ENCODE measurements at places on chromosomes 2 and 18.
A peak's percentile ranks its signal among the peaks of the same experiment; 100 is the strongest.

DNA sequence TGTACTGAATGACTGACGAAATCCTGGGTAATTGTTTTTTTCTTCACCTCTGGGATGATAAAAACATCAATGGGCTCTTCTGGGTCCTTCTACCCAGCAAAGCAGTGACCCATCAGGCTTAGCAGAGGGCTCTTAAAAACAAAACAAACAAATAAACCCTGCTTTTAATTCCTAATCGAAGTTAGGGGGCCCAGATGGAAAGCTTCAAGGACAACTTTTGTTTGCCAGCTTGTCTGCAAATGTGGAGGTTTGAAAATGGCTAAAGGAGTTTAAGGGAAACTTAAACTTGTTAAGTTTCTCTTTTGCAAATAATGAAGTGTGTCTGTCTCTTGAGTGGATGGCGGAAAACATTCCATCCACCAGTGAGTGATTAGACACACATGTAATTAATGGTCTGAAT lies 327.2 kb downstream of the SATB2 start:
- DNase-seq, result no peak

DNA sequence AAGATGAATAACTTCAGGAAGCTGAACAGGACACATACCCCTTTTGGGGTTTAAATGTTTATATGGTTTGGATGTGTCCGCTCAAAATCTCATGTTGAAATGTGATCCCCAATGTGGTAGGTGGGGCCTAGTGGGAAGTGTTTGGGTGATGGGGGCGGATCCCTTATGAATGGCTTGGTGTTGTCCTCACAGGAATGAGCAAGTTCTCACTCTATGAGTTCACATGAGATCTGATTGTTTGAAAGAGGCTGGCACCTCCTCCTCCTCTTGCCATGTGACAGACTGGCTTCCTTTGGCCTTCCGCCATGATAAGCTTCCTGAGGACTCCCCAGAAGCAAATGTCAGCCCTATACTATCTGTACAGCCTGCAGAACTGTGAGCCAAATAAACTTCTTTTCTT lies 88.6 kb upstream of the ZNF532 start:
- no peak for DNase-seq

DNA sequence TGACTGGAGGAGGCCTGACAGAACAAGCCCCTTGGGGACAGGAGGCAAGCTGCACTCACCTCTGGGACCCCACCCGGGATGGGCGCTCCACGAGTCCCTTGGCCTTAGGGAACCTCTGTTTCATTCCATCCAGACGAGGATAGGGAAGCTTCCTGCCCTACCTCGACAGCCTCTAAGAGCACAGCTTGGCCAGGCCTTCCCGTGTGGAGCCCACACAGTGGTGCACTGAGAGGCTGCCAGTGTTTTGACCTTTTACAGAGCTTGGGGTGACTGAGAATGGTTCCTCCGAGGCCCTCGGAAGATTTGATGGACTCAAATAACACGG lies 91.4 kb upstream of the SMAD7 start:
- no peak for DNase-seq

DNA sequence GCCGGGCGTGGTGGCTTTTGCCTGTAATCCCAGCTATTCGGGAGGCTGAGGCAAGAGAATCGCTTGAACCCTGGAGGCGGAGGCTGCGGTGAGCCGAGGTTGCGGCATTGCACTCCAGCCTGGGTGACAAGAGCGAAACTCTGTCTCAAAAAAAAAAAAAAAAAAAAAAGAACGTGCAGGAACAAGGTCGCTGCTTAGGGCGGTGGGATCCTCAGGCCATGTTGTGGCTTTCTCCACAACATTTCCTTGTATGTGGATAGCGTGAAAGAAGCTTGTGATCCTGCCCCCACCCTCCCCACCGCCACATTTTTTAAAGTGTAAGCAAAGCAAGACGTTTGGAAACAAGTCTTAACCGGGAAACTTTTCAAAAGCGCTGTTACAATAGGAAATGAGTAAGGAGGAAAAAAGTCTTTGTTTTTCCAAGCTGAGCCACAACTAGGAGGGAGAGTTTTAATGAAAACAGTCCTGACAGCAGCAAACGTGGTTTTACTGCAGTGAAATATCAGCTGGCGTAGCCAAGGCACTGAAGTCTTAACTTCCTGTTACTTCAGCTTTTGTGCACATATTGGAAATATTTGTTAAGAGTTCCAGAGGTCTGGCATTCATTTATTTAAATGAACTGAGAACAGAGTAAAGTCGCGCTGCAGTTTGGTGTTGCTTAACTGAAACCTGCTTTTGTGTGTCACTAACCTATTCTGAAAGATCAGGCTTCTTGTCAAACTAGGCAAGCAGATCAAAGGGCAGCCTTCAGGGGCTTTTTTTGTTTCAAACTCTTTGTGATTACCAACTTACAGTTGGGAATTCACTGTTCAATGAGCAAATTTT lies 3.8 kb downstream of the TGIF1 start:
- peak; percentile 56 for DNase-seq

DNA sequence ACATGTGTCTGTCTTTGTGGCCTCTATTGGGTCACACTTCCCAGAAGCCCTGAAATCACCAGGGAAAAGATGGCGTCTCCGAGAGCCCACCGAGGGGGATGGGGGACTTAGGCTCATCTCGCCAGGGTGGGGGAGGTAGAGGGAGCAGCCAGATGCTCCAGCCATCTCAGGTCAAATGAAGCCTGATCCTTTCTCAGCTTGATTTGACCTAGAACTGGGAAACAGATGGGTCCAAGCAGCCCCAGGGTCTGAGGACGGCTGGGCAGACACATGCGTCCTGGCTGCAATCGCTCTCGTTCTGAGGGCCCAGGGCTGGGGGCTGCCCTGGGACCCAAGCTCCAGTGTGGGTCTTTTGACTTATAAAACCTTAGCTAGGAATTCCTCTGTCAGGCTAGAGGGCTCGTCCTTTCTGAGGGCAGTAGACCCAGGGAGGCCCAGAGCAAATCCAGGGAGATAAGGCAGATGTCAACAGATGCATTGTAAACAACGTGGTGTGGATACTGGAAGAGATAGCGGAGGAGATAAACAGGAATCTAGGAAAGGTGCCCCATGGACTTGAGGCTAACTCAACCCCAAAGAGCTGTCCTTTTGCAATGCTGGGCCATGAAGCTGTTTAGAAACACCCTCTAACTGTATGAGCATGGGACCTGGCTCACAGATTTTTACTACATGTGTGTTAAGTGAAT lies 127.7 kb downstream of the MYCN start:
- DNase-seq, result no peak

- no peak for DNase-seq
Measured at GRCh38 chr2:42928692-42929545, 136.5 kb upstream of the HAAO start.

- DNase-seq, result no peak
Measured at GRCh38 chr2:47519604-47520301, 116.8 kb downstream of the MSH2 start.

DNA sequence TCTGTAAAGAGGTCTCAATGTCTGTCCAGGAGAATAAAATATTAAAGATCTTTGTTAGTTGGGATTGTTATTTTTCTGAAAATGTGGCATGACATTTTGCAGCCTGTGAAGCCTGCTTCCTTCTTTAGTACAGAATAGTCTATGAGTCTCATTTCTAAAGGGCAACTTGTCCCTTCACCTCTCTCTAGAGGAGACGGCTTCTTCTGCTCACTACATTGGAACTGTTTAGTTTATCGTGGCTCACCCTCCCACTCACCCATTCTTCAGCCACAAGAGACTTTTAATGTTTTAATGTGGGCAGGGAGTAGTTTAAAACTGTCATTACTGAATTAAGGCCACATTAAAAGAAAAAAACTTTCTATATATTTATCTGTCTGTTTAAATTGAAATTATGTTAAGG lies 161.0 kb downstream of the BARD1 start:
- no peak for DNase-seq

- no peak for DNase-seq
Measured at GRCh38 chr2:239470151-239470900, 69.5 kb upstream of the HDAC4 start.

- DNase-seq, result no peak
Measured at GRCh38 chr18:47935321-47936055, 5.0 kb upstream of the SMAD2 start.

- DNase-seq, result no peak
Measured at GRCh38 chr2:23449413-23449812, 64.4 kb downstream of the KLHL29 start.

- DNase-seq, result no peak
Measured at GRCh38 chr18:13320891-13321425, 102.4 kb downstream of the LDLRAD4 start.

DNA sequence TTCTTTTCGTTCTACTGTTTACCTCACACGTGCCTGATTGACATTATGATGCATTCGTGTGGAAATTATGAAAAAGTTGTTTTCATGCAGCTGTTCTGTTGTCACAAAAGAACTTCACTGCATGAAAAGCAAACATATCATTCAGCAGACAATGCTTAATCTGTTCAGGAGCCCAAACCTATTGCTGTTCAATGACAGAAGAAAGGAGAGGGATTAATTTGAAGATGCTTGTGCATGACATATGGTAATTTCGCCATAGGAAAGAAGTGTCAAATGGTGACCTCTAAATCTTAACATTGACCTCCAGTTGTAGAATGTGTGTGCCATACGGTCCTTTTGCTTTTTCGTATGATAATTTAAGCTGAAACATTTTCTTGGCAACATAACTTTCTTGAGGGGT lies 124.5 kb downstream of the WDR7 start:
- DNase-seq, result no peak

DNA sequence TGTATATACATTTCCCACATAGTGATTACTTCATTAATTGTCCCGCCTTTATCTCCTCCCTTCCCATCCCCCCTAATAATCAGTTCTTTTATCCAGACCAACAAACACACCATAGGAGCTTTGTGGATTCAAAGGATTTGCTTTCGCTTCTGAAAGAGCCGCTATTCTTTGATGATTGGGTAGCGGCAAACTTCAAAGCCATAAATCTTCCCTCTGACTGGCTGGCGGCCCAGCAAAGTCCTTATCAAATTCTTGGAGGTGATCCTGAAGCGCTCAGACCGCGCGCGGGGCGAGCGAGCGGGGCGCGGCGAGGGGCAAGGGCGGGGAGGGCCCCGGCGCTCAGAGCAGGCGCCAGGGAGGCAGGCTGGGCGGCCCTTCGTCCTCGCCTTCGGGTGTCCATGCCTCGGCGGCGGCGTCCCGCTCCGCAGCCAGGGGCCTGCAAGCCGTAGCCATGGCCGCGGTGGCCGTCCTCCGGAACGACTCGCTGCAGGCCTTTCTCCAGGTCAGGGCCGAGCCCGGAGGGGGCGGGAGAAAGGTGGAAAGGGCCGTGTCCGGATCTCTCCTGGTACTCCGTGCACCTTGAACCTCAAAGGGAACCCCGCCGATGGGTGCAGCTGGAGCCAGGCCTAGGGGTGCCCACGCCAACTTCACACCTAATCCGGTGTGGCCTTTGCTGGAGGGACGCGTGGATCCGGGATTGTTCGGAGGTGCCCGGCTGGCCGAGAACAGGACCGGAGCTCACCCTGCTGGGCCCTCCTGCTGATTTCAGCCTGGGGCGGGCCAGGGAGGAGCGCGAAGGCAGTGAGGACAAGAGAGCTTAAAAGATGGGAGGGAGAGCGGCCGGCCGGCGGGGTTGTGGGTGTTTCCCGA lies at the start of gene SP5:
Gene SP5, plus strand, starts transcription at position 276 of the 870 bp plus-strand sequence. Its CDS starts 176 bp downstream, at position 452.
- peak; percentile 57 for DNase-seq

- DNase-seq, result no peak
Measured at GRCh38 chr2:165811592-165812370, 17.7 kb upstream of the GALNT3 start.

GRCh38 chr2:120443946-120444345 lies 98.0 kb downstream of the INHBB start:
- DNase-seq, result no peak

GRCh38 chr2:113005030-113005509 lies at the start of gene IL36A:
IL36A (plus strand) TSS chr2:113005459; CDS start chr2:113005872, 413 bp downstream.
- DNase-seq, result no peak

- DNase-seq, result peak; percentile 41
Measured at GRCh38 chr2:233165895-233166661, 85.4 kb upstream of the ATG16L1 start.

DNA sequence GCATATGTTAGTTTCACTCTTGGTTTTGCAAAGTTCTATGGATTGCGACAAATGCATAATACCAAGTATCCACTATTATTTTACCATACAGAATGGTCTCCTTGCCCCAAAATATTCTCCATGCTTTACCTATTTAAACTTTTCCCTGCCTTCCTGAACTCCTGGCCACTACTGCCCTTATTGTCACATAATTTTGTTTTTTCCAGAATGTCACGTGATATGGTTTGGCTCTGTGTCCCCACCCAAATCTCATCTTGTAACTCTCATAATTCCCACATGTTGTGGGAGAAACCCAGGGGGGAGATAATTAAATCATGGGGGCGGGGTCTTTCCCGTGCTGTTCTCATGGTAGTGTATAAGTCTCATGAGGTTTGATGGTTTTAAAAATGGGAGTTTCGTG lies 760.0 kb downstream of the METTL4 start:
- DNase-seq, result no peak

DNA sequence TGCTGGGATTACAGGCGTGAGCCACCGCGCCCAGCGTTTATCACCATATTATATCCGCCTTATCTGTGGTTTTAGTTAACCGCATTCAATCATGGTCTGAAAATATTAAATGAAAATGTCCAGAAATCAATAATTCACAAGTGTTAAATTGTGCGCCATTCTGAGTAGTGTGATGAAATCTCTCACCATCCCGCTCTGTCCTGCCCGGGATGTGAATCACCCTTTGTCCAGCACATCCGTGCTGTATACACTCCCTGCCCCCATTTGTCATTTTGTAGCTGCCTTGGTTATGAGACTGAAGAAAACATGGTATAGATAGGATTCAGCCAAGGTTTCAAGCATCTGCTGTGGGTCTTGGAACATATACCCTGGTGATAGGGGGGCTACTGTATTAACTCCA lies 70.7 kb downstream of the TIMM21 start:
- DNase-seq, result no peak

Measured in activated T-cell treated with anti-CD3 and anti-CD28 coated beads, Interleukin-2, amount 50 U/mL, for 48 hours (primary cell).